Nephron progenitor cell (in vitro differentiated cells): ENCODE measurements at places on chromosomes 4 and X.

DNA sequence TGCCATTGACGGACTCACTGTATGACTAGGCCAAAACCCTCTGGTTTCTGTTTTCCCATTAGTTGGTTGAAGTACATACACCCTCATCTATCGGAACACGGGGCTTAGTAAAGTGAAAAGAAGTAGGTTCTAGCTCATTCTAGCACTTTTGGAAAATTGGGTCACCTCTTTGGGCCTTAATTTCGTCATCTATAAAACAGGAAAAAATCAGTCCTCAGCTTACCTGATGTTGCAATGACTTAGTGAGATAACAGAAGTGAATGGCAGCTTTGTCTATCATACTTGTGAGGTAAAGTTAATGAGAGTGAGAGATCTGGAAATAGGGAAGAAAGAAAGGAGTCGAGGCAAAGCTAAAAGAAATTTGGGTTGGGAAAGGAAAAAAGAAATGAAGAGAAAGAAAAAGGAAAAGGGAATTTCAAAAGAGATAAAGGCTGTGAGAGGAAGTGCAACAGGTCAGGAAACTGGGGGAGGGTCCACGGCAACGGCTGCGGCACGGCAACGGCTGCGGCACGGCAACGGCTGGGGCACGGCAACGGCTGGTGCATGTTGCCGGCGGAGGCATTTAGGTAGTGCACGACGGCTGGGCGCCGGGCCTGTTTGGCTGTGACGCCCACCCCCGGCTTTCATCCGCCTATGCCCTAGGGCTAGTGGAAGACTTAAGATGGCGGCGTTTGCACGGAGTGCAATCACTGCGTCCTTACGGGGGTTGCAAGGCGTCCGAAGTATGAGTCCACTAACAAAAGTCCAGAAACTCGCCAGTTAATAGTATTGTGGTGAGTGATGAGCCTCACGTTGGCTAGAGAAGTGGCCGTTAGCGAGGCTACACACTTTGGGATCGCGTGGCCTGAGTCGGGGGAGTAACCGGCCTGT is 360.1 kb upstream of the ZCCHC13 start:
- peak overlapping the region; percentile 99 for H3K27ac ChIP-seq
- H3K4me3 ChIP-seq, result peak overlapping the region; percentile 89
- H3K4me1 ChIP-seq, result peaks cover 17% of the 10 kb centered on the region
- no peaks in the 10 kb centered on the region for H3K27me3 ChIP-seq
- DNase-seq, result peak; percentile 90
- H3K36me3 ChIP-seq, result peaks cover 44% of the 10 kb centered on the region

- peaks cover 32% of the 10 kb centered on the region for H3K4me1 ChIP-seq
- peaks cover 12% of the 10 kb centered on the region for H3K27me3 ChIP-seq
- DNase-seq, result no peak
- no peaks in the 10 kb centered on the region for H3K36me3 ChIP-seq
- H3K4me3 ChIP-seq, result no peak overlapping the region
Measured at GRCh38 chrX:38982370-38982769, 181.1 kb downstream of the MID1IP1 start.

GRCh38 chrX:54714424-54714823 is 83.6 kb downstream of the ITIH6 start:
- no peaks in the 10 kb centered on the region for H3K36me3 ChIP-seq
- no peak for DNase-seq
- peaks cover 2% of the 10 kb centered on the region for H3K27me3 ChIP-seq
- H3K27ac ChIP-seq, result no peak overlapping the region
- peaks cover 19% of the 10 kb centered on the region for H3K4me1 ChIP-seq

DNA sequence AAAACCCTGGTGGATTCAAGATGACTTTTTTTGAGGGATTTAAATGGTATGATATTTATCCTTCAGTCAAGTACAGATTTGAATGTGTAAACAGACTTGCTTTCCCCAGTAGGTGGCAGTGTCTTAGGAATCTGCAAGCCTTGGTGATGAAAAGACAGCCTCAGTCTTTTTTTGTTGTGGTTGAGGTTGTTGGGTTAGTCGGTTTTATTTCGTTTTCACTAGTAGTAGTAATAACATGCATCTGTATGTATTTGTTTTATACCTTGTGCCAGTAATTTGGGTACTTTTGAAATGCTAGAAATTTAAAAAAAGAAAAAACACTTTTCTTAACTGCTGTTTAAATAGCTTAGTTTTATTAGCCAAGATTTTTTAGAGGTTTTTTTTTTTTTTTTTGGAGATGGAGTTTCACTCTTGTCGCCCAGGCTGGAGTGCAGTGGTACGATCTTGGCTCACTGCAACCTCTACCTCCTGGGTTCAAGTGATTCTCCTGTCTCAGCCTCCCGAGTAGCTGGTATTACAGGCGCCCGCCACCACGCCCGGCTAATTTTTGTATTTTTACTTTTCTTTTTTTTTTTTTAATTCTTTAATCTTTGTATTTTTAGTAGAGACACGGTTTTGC is 39.2 kb downstream of the COPS4 start:
- peaks cover 63% of the 10 kb centered on the region for H3K36me3 ChIP-seq
- DNase-seq, result peak; percentile 30
- H3K4me3 ChIP-seq, result no peak overlapping the region
- H3K27me3 ChIP-seq, result peaks cover 3% of the 10 kb centered on the region
- H3K27ac ChIP-seq, result no peak overlapping the region

DNA sequence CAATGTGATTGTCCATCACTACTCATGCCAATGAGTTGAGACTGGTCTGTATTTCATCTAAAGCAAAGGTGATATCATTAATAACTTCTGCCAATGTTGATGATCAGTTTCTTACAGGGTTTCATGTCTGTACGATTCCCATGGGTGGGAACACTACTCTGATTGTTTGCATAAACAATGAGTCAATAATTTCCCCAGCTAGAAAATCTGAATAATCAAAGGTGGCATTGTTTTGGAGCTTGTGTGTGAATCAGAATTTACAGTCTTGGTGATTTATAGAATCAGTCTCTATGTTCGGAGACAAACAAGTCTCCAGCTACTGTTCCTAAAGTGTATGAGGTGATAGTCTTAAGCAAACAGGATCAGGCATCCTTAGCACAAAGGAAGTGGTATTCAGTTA is 35.5 kb upstream of the PARM1 start:
- no peaks in the 10 kb centered on the region for H3K27me3 ChIP-seq
- DNase-seq, result no peak
- no peaks in the 10 kb centered on the region for H3K36me3 ChIP-seq

DNA sequence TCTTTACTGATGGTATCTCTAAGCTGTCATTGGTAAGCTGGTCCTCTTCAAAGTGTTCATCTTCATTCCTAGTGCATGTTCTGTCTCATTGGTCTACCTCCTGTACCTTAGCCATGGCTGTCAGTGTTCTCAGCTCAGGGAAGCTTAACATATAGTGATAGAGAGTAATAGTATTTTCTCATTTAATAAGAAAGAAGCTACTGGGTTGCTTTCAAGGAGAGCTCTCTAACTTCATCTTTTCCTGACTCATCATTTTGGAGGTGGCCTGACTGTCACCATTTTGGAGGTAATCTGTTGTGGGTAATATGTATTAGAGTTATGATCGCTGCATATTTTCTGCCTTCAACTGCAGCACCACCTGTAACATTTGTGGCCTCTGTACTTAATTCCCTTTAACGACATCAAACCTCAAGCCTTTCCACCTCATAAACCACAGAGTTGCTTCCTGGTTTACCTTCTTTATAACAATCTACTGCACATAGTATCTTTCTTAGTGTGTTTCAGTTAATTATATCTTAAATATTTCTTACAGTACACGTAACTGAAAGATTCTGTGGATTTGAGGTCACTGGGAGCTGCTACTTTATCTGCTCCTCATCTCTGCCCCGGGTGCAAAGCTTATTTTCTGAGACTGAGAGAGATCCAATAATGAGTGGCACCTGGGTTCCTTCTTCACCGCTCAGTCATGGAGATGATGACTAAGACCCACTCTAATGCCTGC is 474.0 kb upstream of the TECRL start:
- no peak overlapping the region for H3K4me3 ChIP-seq
- H3K27ac ChIP-seq, result no peak overlapping the region
- H3K36me3 ChIP-seq, result no peaks in the 10 kb centered on the region
- H3K27me3 ChIP-seq, result no peaks in the 10 kb centered on the region
- H3K4me1 ChIP-seq, result no peaks in the 10 kb centered on the region

DNA sequence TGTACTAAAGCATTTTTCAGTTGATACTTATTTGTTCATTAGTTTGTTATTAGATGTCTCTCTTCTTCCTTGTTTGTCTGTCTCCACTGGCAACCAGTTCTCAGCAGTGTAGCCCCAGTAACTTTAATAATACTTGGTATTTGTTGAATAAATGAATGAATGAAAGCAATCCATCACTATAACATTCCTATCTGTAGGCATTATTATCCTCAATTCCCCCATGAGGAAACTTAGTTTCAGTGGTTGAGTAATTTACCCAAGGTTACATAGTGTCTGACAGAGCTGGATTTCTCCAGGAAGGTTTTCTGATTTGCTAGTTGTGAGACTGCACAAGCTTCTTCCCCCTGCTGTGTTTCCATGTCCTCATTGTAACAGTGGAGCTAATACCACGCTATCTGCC is 27.8 kb upstream of the MAOB start:
- DNase-seq, result no peak
- no peaks in the 10 kb centered on the region for H3K36me3 ChIP-seq
- H3K4me1 ChIP-seq, result no peaks in the 10 kb centered on the region
- H3K27ac ChIP-seq, result no peak overlapping the region
- peaks cover 2% of the 10 kb centered on the region for H3K27me3 ChIP-seq

DNA sequence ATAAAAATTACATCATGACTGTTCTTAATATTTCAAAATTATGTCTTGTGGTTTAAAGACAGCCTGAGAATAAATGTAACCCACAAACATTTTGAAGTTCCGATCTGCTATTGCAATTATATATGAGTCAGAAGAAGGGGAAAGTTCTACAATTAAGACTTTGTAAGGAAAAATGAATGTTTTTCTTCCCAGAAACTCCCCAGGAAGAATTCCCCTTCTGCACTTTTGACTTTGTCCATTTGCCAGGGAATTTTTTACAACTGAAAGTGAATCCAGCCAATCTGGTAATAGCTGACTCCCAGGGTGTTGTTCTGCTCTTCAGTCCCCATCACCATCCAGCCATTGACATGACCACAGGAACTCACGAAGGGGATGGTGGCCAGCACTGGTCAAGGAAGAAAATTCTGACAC is 61.6 kb upstream of the NOCT start:
- no peaks in the 10 kb centered on the region for H3K36me3 ChIP-seq
- DNase-seq, result no peak
- H3K4me3 ChIP-seq, result no peak overlapping the region
- H3K4me1 ChIP-seq, result no peaks in the 10 kb centered on the region
- H3K27ac ChIP-seq, result peak overlapping the region; percentile 46

DNA sequence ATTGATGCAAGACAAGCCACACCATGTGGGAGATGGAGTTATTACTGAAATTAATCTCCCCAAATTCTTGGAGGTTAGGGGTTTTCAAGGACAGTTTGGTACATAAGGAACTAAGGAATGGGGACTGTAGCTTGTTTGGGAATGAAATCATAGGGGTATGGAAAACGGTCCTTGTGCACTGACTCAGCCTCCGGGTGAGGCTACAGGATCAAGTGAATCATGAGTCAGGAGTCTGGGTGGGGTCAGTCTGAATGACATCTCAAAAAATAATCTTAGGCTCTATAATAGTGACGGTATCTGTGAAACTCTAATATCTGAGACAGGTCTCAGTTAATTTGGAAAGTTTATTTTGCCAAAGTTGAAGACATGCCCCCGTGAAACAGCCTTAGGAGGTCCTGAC is 128.5 kb upstream of the CYSLTR1 start:
- H3K36me3 ChIP-seq, result no peaks in the 10 kb centered on the region
- H3K4me1 ChIP-seq, result no peaks in the 10 kb centered on the region
- no peak overlapping the region for H3K27ac ChIP-seq
- H3K4me3 ChIP-seq, result no peak overlapping the region
- DNase-seq, result no peak

GRCh38 chrX:100677611-100678181 is 33.7 kb downstream of the SRPX2 start:
- no peaks in the 10 kb centered on the region for H3K36me3 ChIP-seq
- H3K4me1 ChIP-seq, result no peaks in the 10 kb centered on the region
- no peak for DNase-seq
- no peak overlapping the region for H3K4me3 ChIP-seq

GRCh38 chrX:9842541-9842940 is 56.3 kb downstream of the SHROOM2 start:
- H3K4me1 ChIP-seq, result peaks cover 48% of the 10 kb centered on the region
- peaks cover 3% of the 10 kb centered on the region for H3K27me3 ChIP-seq
- no peaks in the 10 kb centered on the region for H3K36me3 ChIP-seq
- peak overlapping the region; percentile 55 for H3K4me3 ChIP-seq

GRCh38 chr4:73859614-73860088 is 6.6 kb downstream of the PF4V1 start:
- H3K36me3 ChIP-seq, result no peaks in the 10 kb centered on the region
- peaks cover 15% of the 10 kb centered on the region for H3K27me3 ChIP-seq
- DNase-seq, result no peak

GRCh38 chr4:7116705-7117104 is 48.8 kb upstream of the GRPEL1 start:
- peaks cover 31% of the 10 kb centered on the region for H3K27me3 ChIP-seq
- H3K4me1 ChIP-seq, result peaks cover 34% of the 10 kb centered on the region
- no peak for DNase-seq

- no peaks in the 10 kb centered on the region for H3K36me3 ChIP-seq
- H3K27ac ChIP-seq, result no peak overlapping the region
- no peak overlapping the region for H3K4me3 ChIP-seq
Measured at GRCh38 chr4:125123570-125124109, 191.1 kb upstream of the FAT4 start.

GRCh38 chrX:72294497-72294896 is 11.2 kb downstream of the CITED1 start:
- peaks cover 9% of the 10 kb centered on the region for H3K27me3 ChIP-seq
- H3K4me3 ChIP-seq, result no peak overlapping the region
- DNase-seq, result no peak
- H3K4me1 ChIP-seq, result peaks cover 19% of the 10 kb centered on the region

DNA sequence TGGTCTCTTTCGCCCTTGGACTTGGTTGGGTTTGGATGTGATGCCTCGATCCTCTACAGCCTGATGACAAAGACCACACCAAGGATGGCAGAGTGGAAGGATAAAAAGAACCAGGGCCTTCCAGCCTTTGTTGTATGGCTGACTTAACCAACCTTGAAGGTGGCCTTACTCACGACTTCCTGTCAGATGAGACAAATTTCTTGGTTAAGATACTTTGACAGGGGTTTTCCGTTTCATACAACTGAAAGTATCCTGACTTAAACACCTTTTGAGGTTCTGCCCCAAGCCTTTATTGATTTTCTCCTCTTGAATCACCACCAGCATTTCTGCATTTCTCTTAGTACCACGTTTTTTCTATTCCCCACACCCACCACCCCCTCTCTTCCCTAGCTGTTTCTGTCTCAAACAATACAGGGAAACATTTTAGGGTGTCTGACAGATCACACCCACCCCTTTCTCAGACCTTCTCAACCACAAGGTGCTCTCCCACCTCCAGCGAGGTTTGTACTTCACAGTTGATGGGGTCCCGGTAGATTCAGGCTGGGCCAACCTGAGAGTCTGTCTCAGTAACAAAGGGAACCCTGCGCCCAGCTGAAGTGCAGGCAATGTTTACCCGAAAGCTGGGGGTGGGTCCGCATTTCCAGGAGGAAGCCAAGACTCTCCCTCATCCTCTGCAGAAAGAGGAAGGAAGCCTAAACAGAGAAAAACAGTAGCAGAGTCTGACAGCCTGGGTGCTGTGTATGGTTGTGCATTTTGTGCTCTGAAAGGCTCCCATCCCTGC is 5.0 kb upstream of the TSPAN5 start:
- no peak overlapping the region for H3K4me3 ChIP-seq
- no peak overlapping the region for H3K27ac ChIP-seq
- H3K27me3 ChIP-seq, result peaks cover 34% of the 10 kb centered on the region
- no peaks in the 10 kb centered on the region for H3K36me3 ChIP-seq
- peaks cover 30% of the 10 kb centered on the region for H3K4me1 ChIP-seq

- H3K27ac ChIP-seq, result peak overlapping the region; percentile 83
- no peak for DNase-seq
- H3K4me3 ChIP-seq, result no peak overlapping the region
- H3K36me3 ChIP-seq, result no peaks in the 10 kb centered on the region
- no peaks in the 10 kb centered on the region for H3K27me3 ChIP-seq
Measured at GRCh38 chr4:123749383-123749782, 352.8 kb downstream of the SPRY1 start.
